ENCODE measurements at places on chromosomes 7 and 10.

GRCh38 chr7:134040988-134041387, 86.2 kb upstream of the LRGUK start:
- no peak for DNase-seq

GRCh38 chr7:93509303-93509702, 65.2 kb downstream of the CALCR start:
- DNase-seq: no peak

DNA sequence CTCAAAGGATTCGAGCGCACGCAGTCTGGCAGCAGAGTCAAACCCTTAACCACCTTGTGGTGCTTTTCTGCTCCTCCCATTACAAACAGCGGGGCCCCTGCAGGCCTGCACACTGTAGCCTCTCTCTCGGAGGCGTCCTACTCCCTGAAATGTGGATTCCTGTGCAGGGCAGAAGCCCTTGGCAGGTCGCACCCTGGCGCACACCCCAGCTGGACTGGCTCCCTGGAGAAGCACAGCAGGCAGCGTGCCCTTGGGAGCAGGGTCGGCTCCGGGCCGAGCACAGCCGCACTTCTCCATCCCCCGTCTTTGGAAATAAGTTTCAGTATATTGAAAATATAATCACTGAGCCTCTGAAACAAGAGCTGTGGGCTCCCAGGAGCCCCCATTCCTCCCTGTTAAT, 144.1 kb downstream of the C10orf105 start:
- no peak for DNase-seq

GRCh38 chr10:124731551-124731950, 12.6 kb downstream of the FAM53B start:
- DNase-seq: no peak

- no peak for DNase-seq
These were observed 17.1 kb downstream of the UBE2D1 start for GRCh38 chr10:58351616-58352578.

DNA sequence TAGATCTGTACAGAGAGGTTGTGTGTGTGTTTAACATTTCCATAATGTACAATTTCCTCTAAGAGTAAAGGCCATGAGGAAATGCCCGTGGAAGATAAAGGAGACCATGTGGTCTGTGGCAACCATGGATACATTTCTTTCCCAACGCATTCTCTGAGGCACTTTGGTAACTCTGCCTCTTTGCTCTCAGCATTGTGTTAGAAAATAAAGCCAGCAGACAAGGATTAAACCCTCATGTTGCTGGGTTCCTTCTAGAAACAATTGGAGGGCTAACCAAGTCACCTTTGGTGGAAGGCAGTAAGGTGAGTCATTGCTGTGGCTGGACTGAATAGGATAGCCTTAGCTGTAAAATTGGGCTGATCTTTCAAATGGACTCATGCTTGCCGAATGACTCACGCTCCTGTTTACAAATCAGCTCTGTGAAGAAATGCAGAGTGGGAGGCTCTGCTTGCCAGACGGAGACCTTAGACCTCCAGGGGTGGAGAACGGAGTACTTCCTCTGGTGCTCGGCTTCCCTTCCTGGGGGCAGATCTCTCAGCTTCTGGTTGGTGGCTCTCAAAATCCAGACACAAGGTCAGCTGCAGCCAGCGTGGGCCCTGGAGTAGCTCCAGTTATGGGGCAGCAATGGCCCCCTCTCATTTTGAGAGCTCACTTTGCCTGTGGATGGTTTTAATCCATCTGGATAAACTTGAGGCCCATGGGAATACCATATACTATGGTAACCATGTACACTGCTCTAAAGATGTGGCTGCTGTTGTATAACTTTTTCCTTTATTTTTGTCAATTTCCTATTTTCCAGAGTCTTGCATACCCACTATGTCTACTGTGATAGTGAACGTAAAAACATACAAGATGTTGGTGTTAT, 137.3 kb downstream of the TCF7L2 start:
- DNase-seq: no peak

DNA sequence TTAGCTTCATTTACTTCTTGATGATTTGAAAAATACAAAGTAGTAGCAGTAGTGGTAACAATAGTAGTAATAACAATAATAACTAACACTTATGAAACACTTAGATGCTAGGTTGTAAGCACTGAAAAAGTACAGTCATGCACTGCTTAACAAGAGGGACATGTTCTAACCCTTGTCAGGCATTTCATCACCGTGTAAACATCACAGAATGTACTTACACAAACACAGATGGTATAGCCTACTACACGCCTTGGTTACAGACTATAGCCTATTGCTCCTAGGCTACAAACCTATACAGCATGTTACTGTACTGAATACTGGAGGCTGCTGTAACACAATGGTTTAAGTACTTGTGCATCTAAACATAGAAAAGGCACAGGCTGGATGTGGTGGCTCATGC, 60.6 kb downstream of the PUS7 start:
- no peak for DNase-seq

DNA sequence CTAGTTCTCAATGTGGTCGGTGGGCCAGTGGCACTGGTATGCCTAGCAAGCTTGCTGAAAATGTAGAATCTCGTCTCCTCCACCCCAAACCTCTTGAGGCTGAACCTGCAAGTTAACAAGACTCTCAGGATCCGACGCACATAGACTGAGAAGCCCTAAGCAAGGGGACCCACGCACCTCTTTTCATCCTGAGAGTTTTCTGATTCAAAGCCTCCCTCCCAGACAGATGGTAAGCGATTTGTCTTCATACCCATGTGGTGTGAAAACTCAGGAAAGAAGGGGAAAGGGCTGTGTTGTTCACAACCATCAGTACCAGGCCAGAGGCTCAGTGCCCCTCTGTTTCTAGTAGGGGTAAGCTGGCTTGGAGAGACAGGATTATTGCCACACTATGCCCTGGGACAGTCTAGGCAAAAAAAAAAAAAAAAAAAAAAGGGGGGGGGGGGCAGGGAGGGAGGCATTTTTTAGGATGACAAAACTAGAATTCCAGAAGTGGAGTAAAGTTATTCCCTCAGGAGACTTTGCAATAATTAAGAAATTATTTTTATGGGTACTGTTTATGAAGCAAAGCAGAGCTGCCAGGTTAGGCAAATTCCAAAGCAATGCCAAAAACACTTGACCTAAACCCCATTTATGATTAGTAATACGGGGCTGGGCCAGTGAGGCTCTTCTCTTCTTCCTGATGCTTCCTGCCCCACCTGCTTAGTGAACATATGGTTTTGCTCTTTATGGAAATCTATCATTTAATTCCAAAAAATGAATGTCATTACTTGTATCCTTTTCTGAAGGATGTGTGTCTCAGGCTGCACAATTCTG, 117.6 kb upstream of the PDLIM1 start:
- DNase-seq: no peak

Data from SK-N-SH (cell line).